SK-N-DZ (cell line): ENCODE measurements at places on chromosomes 6 and 20.

DNA sequence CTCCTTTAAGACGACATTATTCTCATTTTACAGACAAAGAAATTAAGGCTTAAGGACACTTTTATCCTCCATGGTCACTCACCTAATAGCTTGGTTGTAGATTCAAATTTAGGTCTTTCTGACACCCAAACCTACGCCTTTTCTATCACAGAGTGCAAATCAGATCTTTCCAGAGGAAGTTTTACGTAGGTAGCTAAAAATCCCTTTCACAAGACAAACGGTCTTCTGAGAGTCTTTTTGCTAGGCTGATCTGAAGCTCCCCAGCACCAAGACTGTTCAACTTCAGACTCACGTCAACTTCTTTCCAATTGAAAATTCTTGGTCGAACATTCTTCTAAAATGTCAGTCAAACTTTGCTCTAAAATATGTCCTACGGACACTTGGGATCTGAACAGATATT lies 46.5 kb downstream of the BLOC1S5 start:
- no peak for DNase-seq

DNA sequence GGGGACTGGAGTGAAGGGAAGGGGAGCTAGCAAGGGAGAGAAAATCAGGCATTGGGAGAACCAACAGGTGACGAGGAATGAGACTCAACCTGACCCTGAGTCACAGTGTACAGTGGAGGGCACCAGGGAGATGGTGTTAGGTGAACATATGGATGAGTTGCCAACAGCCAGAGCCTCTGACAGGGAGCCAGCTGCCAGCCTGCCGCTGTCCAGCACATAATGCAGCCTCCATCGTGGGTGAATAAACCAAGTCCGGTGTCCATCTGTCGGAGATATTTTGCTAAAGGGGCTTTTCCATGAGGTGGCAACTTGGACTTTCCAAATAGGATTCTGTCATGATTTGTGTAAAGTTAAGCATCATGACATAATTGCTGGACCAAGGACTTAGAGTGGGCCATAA lies 88.1 kb downstream of the CDH4 start:
- no peak for DNase-seq

GRCh38 chr6:149887343-149887742 lies 10.6 kb downstream of the RAET1E start:
- no peak for DNase-seq

GRCh38 chr6:111796310-111796918 lies 76.8 kb downstream of the FYN start:
- no peak for DNase-seq

DNA sequence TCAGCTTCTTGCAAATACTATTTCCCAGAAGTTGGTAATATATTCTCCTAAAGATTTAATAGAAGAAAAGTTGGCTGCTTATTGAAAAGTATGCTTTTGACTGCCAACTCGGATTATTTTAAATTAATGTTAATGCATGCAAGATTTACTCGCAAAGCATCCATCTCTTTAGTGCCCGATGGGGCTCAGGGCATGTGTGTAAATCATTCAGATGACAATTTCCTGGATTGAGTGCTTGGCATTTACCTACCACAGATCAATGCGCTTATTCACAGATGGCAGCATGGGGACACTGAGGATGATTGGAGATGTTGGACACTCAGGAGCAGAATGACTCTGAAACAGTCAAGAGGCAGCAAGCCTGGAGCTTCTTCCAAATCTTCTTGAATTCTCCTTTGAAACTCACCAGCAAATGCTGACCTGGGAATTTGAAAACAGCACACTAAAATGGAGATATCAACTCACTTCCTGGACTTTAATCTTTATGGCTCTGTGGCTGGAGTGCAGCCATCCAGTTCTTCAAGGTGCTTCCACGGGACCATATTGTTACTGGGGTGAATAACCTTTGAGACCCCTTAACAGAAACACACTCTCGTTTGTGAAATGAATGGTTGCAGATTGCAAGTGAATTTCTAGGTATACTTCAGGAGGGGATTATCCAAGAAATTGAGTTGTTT lies 34.1 kb upstream of the TIAM2 start:
- DNase-seq, result no peak
